ENCODE measurements at places on chromosomes 7 and 10. TPM values are rescaled to one million over a fixed set of nuclear protein-coding genes. Genes with fewer than 3 reads are reported as not detected.

DNA sequence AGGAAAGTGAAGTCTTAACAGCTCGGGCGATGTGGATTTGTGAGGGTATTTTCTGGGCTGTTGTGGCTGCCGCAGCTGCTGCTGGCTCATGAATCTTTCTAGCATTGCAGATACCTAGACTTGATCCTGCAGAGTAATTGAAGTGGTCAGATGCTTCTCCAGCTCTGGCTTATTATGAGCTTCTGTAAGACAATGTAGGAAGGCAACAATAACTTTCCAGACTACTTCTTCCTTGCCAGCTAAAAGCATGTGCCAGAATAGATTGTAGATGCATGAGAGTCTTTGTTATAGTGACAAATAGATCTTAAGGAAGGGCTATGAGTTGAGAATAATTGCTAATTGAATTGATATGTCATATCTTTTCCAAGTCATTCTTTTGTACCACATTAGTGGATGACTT is 461.4 kb upstream of the POT1 start:
- H3K4me1 ChIP-seq, result no peaks in the 10 kb centered on the region
- no peak for DNase-seq
- no peaks in the 10 kb centered on the region for H3K27me3 ChIP-seq
- no peak overlapping the region for H3K27ac ChIP-seq
- H3K4me3 ChIP-seq, result no peak overlapping the region

The PRRT4 gene
- 0.39 TPM for total RNA-seq

DNA sequence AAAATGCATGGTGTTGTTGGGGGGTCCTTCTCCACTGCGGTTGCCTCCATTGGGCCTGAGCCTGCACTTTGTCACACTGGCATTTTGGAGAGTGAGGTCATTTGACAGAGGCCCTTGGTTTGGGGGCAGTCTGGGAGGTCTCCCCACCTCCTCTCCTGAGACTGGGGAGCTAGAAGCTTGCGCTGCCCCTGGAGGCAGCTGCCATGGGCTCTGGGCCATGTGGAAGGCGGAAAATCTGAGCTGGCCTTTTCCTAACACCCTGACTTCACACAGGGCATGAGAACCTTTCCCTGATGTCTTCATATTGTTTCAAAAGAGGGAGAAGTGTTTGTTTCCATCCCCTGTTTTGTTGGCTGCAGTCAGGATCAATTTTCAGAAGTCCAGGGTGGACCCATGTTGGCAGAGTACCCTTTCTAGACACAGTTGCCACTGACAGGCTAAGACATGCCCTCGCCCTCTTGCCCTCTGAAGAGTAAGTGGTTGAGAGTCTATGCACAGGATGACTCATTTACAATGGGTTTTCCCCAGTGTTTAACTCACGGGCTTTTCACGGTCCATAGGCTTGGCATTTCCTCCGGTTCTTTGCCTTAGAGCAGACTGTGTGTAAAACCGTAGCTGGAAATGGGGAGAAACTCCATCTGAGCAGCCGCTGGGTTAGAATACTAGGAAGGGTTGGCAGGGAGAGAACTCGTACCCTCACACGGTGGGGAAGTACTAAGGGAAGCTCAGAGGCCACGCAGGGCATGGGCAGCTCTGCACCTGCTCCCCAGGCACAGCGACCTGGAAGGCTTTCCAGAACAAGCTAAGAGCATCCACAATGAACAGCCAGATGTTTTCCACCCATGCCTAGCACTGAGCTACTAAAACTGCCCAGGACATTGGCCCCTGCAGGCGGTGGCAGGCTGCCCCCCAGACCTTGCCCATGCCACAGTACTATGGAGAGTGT is 655.0 kb downstream of the SDK1 start:
- H3K27me3 ChIP-seq, result no peaks in the 10 kb centered on the region
- no peaks in the 10 kb centered on the region for H3K36me3 ChIP-seq
- no peak overlapping the region for H3K4me3 ChIP-seq
- H3K4me1 ChIP-seq, result peaks cover 1% of the 10 kb centered on the region

DNA sequence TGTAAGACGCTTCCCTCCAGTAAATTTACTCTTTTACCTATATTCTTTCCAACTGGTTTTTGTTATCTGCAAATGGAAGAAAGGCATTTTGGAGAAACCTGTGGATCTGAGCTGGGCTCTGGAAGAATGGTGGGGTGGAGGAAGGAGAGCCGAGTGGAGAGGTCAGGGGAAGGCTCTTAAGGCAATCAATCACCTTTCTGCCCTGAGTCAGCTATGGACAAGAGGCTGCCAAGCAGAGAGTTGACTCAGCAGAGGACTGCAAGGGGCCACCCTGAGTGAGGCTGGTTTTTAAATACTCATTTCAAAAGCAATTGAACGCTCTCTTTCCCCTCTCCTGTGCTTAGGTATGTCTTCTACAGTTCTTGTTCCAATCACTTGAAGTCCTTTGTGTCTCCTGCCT is 81.8 kb downstream of the SPAG6 start:
- H3K4me3 ChIP-seq, result no peak overlapping the region
- DNase-seq, result no peak
- peaks cover 9% of the 10 kb centered on the region for H3K4me1 ChIP-seq
- H3K27ac ChIP-seq, result no peak overlapping the region
- H3K27me3 ChIP-seq, result peaks cover 29% of the 10 kb centered on the region
